CD4-positive, CD25-positive, alpha-beta regulatory T cell (primary cell): ENCODE measurements at places on chromosomes 16 and 17. TPM values are rescaled to one million over a fixed set of nuclear protein-coding genes. Genes with fewer than 3 reads are reported as not detected.

Gene CAVIN1
- total RNA-seq = 1.1 TPM

Gene CPPED1
- 9.3 TPM for total RNA-seq

Gene CTF1
- 0.30 TPM for total RNA-seq

Gene TMEM92
- total RNA-seq = not detected

Gene SDR42E1
- 3.7 TPM for total RNA-seq

Gene ZACN
- total RNA-seq = 0.42 TPM

Gene SOX15
- total RNA-seq = not detected

Gene KRTAP1-5
- total RNA-seq = not detected
